ENCODE measurements at places on chromosomes 16 and 17.

GRCh38 chr17:63960430-63960829, 12.3 kb downstream of the SCN4A start:
- no peak for DNase-seq

DNA sequence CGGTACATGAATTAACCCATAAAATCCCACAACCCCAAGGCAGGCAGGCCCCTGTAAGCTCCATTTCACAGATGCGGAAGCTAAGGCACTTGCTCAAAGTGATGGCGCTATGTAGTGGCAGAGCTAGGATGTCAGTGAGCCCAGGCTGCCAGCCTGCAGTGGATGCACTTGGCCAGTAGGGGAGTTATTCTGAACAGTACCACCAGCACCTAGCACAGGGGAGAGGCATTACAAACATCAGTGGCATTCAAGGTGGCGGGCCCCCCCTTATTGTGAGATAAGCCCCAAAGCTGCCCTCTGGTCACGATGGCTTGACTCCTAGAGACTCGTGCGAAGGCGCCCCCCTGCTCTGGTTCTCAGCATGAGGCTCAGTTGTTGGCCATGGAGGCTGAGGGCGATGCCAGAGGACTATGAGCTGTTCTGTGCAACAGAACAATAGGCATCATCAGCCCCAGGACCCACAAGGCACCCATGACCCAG, 33.8 kb downstream of the GTF3C1 start:
- DNase-seq, result peak; percentile 48

DNA sequence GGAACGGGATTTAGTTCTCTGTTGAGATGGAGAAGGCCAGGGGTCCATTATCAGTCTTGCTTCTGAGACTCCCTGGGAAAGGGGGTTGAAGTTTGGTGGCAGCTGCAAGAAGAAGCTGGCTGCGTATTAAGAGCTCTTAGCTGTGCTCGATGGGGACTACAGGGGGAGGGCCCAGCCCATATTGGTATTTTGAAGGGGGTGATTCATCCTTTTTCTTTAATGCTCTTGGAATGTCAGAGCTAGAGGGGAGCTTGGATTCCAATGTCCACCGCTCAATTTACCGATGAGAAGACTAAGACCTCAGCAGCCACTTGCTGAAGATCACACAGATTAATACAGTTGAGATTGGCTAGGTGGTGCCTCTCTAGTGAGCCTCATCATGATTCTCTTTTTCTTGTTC, 5.0 kb downstream of the NOG start:
- DNase-seq, result no peak

DNA sequence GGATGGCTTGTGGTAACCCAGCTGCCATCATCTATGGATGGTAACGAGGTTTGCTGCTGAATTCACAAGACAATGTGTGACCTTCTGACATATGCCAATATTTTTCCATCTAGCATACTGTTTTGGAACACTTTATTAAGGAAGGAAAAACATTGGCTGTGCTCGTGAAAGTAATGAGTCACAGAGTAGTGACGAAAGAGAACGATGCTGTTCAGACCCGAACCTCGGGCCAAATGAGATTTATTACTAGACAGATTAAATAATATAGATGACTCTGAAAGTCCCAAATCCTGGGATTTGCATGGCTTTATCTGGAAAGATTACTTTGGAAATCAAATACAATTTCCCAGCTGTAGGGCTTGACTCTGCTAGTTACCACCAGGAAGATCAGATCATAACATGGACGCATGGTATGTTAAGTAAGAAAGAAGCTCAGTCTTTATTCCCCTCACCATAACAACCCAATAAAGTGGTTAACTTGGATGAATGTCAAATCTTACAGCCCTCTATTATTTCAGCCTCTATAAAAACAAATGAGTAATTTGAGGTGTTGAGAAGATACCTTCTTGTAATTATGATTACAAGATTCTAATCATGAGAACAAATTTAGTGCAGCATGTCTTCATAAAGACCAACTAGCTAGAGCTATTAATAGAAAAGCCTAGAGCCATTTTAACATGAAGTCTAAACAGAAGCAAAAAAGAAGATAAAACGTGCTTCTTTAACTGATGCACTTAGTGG, 32.6 kb downstream of the ERN1 start:
- no peak for DNase-seq

GRCh38 chr17:81380666-81381518, 14.4 kb upstream of the BAHCC1 start:
- DNase-seq, result no peak

GRCh38 chr17:77216486-77216885, 75.7 kb downstream of the SEC14L1 start:
- DNase-seq, result no peak

- peak; percentile 91 for DNase-seq
Measured at GRCh38 chr16:53457670-53458069, 23.4 kb downstream of the RBL2 start.

DNA sequence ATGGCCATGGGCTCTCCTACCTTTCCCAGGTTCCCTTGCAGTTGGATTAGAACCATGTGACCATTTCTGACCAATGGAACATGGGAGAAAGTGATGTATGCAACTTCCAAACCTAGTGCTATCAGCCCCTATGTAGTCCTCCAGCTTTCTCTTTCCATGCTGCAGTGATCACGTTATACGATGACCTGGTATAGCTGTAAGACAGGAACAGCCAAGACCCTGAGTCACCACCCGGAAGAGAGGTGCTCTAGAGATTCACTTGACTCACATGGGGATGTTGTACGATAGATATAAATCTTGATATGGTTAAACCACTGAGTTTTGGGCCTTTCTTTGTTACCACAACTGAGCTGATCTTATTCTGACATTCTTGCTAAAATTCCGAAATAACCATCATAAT, 65.1 kb downstream of the NOG start:
- DNase-seq, result no peak

- DNase-seq, result no peak
Measured at GRCh38 chr17:35773679-35774425, 13.2 kb downstream of the C17orf50 start.

GRCh38 chr16:2147981-2148671, at the start of gene RAB26:
Gene RAB26 (plus strand): TSS chr16:2148625. CDS start chr16:2148784, 159 bp downstream.
- DNase-seq, result peak; percentile 50

GRCh38 chr17:81164371-81165245, 699 bp upstream of the PVALEF start:
- DNase-seq, result no peak

- no peak for DNase-seq
Measured at GRCh38 chr17:11997972-11998233, 628 bp upstream of the ZNF18 start.
